ENCODE measurements at places on chromosomes 12 and 14.

DNA sequence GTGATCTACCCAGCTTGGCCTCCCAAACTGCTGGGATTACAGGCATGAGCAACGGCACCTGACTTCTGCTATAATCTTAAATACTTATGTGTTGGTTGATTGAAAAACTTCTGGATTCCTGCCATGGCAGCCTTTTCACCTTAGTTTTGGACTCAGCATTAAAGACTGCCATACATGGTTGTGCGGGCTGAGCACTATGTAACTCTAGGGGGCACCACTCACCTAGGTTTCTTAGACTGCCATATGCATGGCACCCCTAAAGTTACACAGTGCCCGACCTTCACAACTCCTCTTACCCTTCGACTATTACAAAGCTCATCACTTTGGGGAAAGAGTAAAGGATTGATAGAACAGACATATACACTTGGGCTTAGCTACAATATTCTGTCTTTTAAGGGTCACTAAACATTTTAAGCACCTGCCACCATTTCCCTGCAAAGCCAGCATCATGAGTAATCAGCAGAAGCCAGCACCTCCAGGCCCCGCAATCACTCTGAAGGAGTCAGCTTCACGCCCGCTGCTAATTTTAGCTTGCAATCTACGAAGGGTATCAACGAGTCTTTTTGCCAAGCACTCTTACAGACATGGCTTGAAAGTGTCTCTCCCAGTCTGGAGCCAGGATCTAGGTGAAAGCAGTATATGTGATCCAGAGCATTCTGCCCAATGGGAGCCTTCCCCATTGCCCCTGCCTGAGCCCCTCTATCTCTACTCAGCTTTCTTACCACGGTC lies 59.8 kb downstream of the SUDS3 start:
- no peak for DNase-seq

- no peak for DNase-seq
Observed at GRCh38 chr12:52832451-52832850, 1.7 kb downstream of the KRT79 start.

GRCh38 chr12:52202361-52203078 lies 10.7 kb upstream of the KRT80 start:
- no peak for DNase-seq

GRCh38 chr12:31589904-31590641 lies 863 bp downstream of the DENND5B start:
- peak; percentile 57 for DNase-seq

DNA sequence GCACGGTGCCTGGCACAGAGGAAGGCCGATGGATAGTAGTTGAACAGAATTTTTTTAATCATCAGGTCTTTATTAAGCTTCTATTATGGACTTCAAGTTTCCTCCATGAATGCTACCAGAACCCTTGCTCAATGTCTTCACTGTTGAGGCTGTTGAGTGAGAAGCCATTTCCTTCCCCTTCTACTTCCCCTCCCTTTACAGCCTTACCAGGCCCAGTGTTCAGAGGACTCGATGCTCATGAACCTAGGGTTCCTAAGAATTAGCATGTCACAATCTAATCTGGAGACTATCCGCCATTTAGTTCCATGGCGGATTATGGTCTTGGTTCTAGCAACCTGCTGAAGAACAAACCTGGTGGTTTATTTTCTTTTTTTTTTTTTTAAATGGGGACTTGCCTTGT lies 17.7 kb downstream of the ETV6 start:
- no peak for DNase-seq

Data from amniotic epithelial cell (primary cell).